Effector memory CD4-positive, alpha-beta T cell (primary cell): ENCODE measurements at places on chromosomes 7 and 10.

DNA sequence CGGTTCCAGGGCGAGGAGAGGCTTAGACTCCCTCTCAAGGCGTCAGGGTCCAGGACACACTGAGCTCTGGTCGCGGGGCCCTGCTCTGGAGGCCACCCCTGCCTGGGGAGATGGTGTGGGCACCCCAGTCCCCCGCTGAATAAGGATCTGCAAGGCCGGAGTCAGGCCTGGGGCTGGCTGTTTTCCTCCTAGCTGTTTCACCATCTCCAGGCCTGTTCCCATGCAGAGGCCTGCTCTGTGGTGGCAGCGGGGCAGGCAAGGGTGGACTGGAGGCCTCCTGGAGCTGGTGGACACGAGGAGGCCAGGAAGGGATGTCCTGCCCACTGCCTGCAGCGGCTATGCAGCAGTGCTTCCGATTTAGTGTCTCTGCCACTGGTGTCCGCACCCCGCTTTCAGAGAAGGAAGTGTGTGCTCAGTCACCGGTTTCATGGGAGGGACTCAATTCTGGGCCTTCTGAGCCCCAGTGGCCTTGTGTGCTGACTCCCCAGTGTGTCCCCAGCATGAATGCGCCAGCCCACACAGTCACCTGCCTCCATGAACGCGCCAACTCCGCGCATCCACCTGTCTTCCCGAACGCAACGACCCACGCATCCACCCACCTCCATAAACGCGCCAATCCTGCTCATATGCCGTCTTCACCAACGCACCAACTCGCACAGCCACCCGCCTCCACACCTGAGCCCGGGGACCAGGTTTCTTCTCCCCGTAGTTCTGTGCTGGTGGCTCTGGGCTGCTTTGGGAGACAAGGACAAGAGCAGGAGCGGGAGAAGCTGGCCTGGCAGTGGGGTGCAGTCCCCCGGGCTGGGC is 14.5 kb upstream of the GPR146 start:
- no peak for DNase-seq

DNA sequence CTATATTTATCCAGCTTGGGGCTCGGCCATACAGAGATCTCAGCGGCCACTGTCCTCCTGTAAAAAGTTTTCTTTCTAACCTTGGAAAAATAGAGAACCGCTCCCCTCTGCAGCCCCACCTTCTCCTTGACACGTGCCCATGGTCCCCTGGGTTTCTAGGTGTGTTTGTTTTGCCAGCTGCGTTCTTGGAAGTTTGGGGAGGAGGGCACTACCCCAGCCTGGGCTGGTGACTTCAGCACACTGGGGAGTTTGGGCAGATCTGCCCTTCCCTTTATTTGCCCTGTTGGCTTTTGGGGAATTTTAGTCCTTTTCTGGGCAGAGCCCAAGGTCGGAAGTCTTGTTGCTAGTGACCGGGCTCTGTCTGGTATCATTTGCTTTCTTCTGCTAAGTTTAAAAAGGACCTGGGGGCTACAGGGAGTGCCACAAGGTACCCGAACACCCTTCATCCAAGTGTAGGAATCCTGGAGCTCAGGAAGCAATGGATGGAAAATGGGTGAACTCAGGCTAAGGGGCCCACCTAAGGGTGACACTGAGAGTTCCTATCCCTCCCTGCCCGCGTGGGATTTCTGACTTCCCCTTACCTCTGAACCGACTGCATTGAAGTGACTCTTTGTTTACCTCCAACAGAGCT is 1.7 kb downstream of the ADAMTS14 start:
- no peak for DNase-seq

GRCh38 chr10:69215405-69216171 is 4.5 kb upstream of the HKDC1 start:
- DNase-seq: no peak

DNA sequence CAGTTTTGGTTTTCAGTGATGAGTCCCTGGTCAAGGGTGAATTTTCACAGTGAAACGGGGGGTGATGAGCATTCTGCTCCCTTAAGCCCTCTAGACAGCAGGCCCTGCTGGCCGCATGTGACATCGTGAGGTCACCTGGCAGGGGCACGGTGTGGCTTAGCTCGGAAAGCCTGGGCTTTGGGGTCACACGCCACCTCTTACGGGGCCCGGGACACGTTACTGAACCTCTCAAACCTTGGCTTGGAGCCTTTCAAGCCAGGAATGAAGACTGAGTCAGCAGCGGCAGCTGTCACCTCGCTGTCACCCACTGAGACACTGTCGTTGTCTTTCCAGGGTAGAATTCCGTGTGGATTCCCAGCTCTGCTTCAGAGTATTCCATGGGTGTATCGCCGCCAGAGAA is 4.1 kb downstream of the GET4 start:
- DNase-seq: no peak

- DNase-seq: no peak
These were observed 1195.7 kb upstream of the SORCS1 start for GRCh38 chr10:108360187-108360586.

DNA sequence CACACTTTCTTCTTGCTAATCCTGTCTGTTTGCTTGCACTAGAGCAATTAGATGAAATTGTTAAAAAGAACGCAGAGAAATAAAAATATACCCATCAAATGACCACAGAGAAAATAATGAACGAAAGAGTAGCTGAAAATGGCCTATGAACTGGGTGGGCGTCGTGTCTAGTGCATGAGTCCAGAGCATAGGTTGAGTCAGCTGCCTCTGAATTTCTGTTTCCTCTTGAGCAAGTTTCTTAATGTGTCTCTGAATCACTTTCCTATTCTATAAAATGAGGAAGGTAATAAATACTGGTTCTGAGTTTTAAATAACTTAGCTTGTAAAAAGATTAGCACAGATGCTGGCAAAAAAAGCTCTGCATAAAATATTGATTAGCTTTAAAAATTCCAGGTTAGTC is 75.0 kb downstream of the POM121L12 start:
- no peak for DNase-seq

- DNase-seq: no peak
These were observed 55.8 kb downstream of the UNCX start for GRCh38 chr7:1288390-1288995.

GRCh38 chr10:75111907-75112679 is 637 bp downstream of the SAMD8 start:
- peak; percentile 17 for DNase-seq

GRCh38 chr10:8054494-8055407 is at the start of gene GATA3:
GATA3 (plus strand) TSS chr10:8054688; CDS start chr10:8055656, 968 bp downstream.
- DNase-seq: peak; percentile 76

DNA sequence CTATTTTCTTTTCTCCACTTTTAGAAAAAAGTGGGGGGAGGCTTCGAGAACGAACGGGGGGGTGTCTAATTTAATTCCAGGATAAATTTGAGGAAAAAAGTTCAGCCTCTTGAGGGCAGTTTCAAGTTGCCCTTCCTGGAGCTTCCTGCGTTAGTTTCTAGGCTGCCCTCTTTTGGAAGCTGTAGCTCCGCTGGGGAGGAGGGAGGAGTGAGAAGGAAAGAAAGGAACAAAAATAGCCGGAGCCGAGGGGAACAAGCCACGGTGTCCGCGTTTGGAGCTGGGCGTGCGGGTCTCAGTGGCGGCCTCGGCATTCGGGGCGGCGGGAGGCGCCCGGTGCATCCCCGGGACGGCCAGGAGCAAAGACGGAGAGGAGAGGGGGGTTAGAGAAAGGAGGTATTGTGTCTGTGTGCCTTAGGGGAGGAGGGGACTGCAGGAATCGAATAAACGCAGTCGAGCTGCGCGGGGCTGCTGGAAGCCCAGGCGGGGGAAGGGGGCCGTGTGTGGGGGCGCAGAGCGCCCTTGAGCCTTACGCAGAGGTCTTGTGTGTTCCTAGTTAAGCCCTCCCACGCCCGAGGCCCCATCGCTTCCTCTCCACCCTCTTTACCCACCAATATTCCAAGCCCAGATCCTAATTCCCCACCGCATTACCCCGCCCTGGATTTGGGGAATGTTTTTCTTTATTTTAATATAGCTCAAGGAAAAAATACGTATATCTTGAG is 2.0 kb upstream of the TNRC18 start:
- DNase-seq: no peak

DNA sequence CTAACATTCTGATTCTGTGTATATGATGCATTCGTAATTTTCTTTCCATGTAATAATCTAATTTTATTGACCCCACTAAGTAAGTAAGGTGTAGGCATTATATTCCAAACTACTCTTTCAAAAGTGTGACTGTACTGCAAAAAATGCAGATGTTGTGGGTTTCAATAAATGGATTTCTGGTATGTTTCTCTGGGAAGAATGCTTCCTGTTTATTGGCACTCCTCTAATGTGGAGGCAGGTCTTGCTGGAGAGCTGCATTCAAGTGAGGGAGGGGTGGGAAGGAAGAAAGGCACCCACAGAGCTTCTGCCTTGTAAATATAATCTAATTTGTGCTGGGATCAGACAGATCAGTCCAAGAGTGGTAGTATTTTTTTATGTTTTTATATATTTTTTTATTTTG is 23.9 kb downstream of the ST7 start:
- DNase-seq: no peak

GRCh38 chr7:16261100-16261499 is 160.2 kb downstream of the CRPPA start:
- no peak for DNase-seq

GRCh38 chr10:50544095-50544856 is 79.5 kb downstream of the SGMS1 start:
- DNase-seq: no peak

GRCh38 chr7:120864141-120864900 is 6.4 kb upstream of the TSPAN12 start:
- DNase-seq: no peak

GRCh38 chr10:129851941-129852640 is 112.0 kb downstream of the EBF3 start:
- DNase-seq: no peak

DNA sequence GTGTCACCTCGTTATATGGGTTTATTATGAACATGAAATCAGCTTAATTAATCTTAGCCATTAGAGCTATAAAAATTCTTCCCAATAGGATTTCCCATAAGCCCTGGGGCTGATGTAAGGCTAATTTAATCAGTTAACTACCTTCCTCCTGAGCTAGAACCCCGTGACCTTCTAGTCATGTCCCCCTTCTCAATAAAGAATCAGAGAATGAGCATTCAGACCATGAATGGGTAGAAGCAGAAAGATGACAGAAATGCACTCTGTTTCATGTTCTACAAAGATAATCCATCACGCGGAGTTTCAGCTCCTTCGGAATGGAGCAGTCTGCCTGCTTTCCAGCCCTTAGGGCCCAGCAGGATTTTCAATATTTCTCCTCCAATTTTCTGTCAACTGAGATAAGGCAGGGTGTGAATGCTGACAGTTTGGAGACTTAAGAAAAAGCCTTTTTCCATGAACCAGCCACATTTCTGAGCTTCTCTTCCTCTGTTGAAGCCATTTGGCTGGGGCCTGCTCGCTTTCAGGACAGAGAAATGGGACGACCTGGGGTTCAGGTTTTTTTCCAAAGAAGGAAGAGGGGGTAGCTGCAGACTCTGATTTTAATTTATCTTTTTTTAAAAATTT is 211.0 kb downstream of the NEBL start:
- no peak for DNase-seq

DNA sequence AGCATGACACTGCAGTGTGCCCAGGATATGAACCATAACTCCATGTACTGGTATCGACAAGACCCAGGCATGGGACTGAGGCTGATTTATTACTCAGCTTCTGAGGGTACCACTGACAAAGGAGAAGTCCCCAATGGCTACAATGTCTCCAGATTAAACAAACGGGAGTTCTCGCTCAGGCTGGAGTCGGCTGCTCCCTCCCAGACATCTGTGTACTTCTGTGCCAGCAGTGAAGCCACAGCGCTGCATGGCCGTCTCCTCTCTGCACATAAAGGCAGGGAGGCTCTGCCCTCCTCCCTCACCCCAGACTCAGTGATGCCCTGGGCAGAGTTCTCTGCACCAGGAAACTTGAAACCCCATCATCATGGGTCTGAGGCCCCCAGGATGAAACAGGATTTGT is 70.7 kb upstream of the PRSS58 start:
- no peak for DNase-seq

DNA sequence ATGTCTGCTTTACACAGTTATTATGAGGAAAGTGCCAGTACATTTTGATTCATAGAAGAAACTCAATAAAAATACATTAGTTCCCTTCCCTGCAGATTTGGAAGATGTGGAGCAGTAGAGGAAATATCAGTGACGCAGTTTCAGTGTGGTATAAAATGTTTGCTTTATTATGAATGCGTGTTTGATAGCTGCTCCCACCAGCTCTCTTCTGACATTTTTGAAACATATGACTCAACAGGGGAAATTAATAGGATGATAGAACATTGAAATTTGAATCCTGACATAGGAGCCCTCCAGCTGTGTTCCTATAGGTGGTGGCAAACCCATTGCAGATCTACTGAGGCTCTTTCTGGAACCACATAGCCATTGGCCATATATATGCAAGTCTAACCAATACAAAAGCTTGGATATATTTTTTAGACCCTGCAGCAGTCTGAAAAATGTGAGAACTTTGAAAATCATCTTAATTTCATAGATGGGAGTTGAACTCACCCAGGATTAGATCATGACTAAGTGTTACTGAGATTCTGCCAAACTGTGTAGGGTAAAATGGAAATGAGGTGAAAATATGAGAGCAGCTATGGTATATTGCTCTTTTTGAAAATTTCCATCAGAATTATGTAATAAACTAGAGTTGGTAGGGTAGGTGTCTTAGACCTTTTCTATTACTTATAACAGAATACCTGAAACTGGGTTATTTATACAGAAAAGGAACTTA is 47.8 kb downstream of the BZW2 start:
- DNase-seq: no peak

- DNase-seq: no peak
These were observed 20.7 kb upstream of the CFTR start for GRCh38 chr7:117458977-117459583.

DNA sequence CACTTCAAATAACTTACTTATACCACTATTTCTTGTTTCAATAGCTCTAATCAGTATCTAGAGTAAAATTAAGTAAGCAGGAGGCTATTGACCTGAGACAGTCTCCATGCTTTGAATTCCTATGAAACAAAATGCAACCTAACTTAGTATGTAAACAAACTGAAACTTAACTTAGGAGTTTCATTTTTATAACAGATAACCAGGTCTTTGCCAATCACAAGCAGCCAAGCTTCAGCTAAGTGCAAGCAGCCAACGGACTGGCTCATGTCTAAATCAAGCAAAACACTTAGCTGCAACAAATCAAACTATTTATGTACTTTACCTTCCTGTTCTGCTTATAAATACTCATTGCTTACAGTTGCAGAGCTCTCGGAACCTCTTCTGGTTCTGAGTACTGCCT is 4.4 kb upstream of the GSTK1 start:
- no peak for DNase-seq

- no peak for DNase-seq
These were observed 102.4 kb downstream of the LRRC4 start for GRCh38 chr7:127928852-127929251.

- no peak for DNase-seq
These were observed 41.9 kb downstream of the IQUB start for GRCh38 chr7:123492485-123492884.
